ENCODE measurements at places on chromosomes 5 and 9. TPM values are rescaled to one million over a fixed set of nuclear protein-coding genes. Genes with fewer than 3 reads are reported as not detected.

OLFML2A gene
- total RNA-seq, result 0.57 TPM

- no peaks in the 10 kb centered on the region for H3K27me3 ChIP-seq
- H3K27ac ChIP-seq, result no peak overlapping the region
- no peaks in the 10 kb centered on the region for H3K4me1 ChIP-seq
- no peak overlapping the region for H3K4me3 ChIP-seq
- peak; percentile 25 for DNase-seq
These were observed 127.0 kb downstream of the NNT start for GRCh38 chr5:43729846-43730478.

GRCh38 chr5:146345578-146346366, 7.1 kb downstream of the POU4F3 start:
- H3K27ac ChIP-seq, result no peak overlapping the region
- H3K4me1 ChIP-seq, result no peaks in the 10 kb centered on the region

ELL2 gene
- 482 TPM for total RNA-seq

DNA sequence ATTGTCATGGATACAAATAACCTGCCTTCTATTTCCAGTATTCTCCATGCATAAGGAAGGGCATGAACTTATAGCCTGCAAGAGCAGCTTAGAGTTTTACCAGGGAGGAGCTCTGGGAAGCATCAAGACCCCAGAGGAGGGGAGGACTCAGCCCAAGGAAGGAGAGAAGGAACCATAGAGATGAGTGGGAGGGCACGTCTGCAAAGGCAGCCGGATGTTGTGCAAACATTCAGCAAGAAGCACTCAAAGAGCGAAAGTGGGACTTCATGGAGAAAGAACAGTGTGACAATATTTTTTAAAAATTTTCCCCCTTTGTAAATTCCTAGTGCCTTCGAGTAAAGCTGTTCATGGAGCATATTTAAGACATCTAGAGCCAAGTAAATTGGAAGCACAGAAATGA, 270.1 kb upstream of the PTGER4 start:
- no peak for DNase-seq
- H3K4me1 ChIP-seq, result peaks cover 66% of the 10 kb centered on the region
- H3K36me3 ChIP-seq, result no peaks in the 10 kb centered on the region

DNA sequence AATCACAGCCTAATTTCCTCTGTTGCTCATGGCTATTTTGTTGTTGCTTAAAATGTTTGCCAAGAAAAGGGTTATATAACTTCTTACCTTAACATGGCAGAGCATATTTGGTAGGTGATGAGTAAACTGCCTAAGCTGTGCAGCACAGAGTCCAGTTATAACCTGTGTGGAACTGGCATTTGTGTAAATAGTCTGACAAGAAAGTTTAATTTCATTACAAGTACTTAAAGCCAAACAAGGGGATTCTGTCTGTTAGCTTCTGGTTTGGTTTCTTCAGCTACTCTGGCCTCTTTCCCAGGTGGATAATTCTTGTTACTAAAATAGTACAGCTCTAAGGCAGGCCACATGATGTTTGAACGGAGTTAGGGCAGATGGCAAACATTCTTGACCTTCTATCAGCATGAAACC, 72.2 kb downstream of the PTCD2 start:
- peak overlapping the region; percentile 76 for H3K27ac ChIP-seq
- H3K4me3 ChIP-seq, result no peak overlapping the region
- DNase-seq, result peak; percentile 22
- H3K4me1 ChIP-seq, result peaks cover 67% of the 10 kb centered on the region
- H3K27me3 ChIP-seq, result no peaks in the 10 kb centered on the region

DNA sequence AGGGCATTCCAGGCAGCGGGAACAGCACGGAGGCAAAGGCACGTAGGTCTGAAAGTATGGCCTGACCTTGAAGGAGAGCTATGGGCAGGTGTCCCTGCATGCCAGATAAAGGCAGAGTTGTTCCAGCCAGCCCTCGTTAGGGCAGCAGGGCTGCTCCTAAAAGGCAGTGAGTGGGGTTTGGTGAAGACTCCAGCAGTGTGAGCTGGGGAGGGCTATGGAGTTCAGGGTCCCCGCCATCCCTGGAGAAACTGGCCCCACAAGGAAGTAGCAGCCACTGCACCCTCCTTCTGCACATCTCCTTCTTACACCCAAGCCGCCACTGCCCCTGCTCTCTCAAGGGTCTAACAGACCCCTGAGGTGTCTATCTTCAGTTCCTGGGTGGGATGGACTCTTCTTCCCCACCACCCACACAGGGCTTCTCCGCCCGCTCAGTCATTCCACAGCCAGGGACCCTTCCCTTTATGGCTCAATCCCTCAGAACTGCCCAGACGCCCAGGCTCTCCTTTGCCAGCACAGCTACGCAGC, 1.4 kb downstream of the AKNA start:
- H3K27ac ChIP-seq, result peak overlapping the region; percentile 96
- H3K36me3 ChIP-seq, result no peaks in the 10 kb centered on the region
- H3K4me3 ChIP-seq, result peak overlapping the region; percentile 93
- H3K4me1 ChIP-seq, result peaks cover 68% of the 10 kb centered on the region
- no peak for DNase-seq

DNA sequence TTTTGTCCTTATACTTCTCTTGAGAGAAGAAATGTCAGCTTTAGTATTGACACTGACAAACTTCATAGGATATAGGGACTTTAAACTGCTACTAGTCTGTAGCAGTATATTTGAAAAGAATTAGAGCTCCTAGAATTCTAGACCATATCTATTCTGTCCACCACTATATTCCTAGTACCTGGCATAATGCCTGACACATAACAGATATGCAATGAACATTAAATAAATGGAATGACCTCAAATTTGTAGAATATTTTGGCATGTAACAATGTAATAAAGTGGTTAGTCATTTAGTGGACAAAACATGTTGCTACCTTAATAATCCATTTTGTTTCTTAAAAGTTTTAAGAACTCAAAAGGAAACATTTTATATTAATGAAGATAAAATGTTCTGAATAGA, 57.5 kb downstream of the HOMER1 start:
- no peaks in the 10 kb centered on the region for H3K27me3 ChIP-seq
- no peak overlapping the region for H3K27ac ChIP-seq
- no peaks in the 10 kb centered on the region for H3K36me3 ChIP-seq
- no peak for DNase-seq
- no peak overlapping the region for H3K4me3 ChIP-seq
- H3K4me1 ChIP-seq, result peaks cover 12% of the 10 kb centered on the region

GRCh38 chr9:129895376-129896268, 60.4 kb downstream of the USP20 start:
- no peak for DNase-seq
- H3K4me1 ChIP-seq, result peaks cover 25% of the 10 kb centered on the region
- H3K27me3 ChIP-seq, result no peaks in the 10 kb centered on the region
- H3K27ac ChIP-seq, result no peak overlapping the region
- peaks cover 20% of the 10 kb centered on the region for H3K36me3 ChIP-seq
- H3K4me3 ChIP-seq, result no peak overlapping the region

GRCh38 chr9:4799033-4799430, 6.3 kb downstream of the RCL1 start:
- no peak overlapping the region for H3K27ac ChIP-seq
- peaks cover 8% of the 10 kb centered on the region for H3K4me1 ChIP-seq
- H3K4me3 ChIP-seq, result no peak overlapping the region
- no peak for DNase-seq
- no peaks in the 10 kb centered on the region for H3K27me3 ChIP-seq

GRCh38 chr5:33439905-33440481, 772 bp upstream of the TARS1 start:
- no peaks in the 10 kb centered on the region for H3K27me3 ChIP-seq
- H3K36me3 ChIP-seq, result peaks cover 8% of the 10 kb centered on the region
- DNase-seq, result no peak
- no peak overlapping the region for H3K27ac ChIP-seq
- H3K4me3 ChIP-seq, result no peak overlapping the region
- peaks cover 28% of the 10 kb centered on the region for H3K4me1 ChIP-seq

DNA sequence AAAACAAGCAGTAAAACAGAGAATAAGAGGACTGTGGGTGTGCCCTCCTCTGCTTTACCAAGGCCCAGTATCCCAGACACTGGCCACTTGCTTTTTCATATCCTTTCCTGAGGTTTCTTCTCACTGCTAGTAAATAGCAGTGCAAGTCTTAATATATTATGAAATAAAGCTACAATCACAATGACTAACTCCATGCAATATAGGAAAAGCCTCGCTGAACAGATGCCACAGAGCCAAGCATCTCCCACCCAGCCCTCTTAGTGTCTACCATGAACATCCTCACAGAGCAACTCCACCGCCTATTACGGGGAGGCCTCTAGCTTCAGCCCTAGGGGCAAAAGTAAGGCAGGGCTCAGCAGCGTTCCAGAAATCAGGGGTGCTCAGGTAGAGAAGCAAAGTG, 130.7 kb upstream of the LHFPL2 start:
- peaks cover 38% of the 10 kb centered on the region for H3K4me1 ChIP-seq
- no peak for DNase-seq
- H3K27me3 ChIP-seq, result no peaks in the 10 kb centered on the region
- H3K4me3 ChIP-seq, result no peak overlapping the region

DNA sequence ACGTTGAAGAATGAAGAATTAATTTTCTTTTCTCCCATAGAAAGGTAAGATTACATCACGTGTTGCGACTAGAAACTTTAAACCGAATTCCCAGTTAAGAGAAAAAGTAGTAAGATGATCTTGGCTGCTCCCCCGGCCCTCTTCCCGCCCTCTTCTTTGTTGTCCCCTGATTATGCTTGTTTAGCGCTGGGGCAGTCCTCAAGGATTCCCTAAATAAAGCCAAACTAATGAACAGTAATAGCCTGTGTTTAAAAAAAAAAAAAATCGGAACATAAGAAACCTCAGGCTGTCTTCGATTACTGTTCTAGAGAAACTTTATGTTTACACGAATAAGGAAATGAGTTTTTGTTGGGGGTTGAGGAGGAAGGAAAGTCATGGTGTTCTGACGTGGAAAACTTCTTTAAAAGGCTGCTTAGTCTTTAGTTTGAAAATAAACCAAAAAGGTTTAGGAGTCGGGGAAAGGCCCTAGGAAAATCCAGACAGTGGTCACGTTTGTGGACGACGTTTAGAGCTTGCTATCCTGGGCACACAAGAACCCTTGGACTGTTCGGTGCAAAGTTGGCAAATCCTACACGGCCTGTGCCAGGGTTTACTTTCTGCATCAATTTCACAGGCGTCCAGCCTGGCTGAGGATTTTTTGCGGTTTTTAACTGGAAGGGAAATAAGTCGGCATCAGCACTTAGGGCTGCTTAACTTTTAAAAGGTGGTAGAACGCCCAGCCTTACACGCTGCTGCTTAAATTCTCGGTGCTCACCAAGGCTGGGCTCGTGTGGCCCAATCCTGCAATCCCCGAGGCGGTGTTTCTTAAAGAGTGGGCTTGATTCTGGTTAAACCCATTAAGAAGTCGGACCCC, 1.1 kb upstream of the MAT2B start:
- peak overlapping the region; percentile 95 for H3K27ac ChIP-seq
- peak overlapping the region; percentile 99 for H3K4me3 ChIP-seq
- DNase-seq, result peak; percentile 42
- no peaks in the 10 kb centered on the region for H3K36me3 ChIP-seq

FAM221B gene
- not detected for total RNA-seq

Measured in HFFc6 (cell line).